ENCODE measurements at places on chromosomes 2 and 18.

- DNase-seq: peak; percentile 15
Observed at GRCh38 chr2:206392118-206392517, 51.2 kb upstream of the ADAM23 start.

GRCh38 chr2:140891614-140892212 is 1239.1 kb downstream of the LRP1B start:
- DNase-seq: no peak

- DNase-seq: no peak
Observed at GRCh38 chr2:148067801-148068200, 46.9 kb downstream of the MBD5 start.

DNA sequence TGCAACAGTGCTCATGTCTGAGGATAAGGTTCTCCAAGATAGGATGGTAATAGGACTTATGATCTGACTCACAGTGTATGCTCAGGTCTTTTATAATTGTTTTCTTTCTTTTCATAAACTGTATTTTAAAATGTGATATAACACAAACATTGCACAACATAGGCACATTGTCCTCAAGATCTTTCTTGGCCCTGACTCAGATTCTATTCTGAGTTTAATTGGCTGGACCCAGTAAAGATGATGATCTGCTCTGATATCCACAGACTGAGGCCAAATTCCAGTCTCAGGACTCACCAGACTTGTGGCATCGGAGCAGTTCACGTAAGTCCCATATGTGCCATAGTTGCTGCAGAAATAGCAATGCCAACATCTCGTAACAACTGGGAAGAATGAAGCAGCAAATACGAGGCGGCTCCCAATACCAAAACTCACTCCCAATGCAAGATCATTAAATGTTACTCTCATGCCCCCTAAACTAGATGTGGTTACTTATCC is 448.9 kb upstream of the SLC14A2 start:
- no peak for DNase-seq

- DNase-seq: no peak
Observed at GRCh38 chr2:213243189-213244044, 40.8 kb upstream of the SPAG16 start.

GRCh38 chr2:231521-232185 is 32.2 kb downstream of the SH3YL1 start:
- no peak for DNase-seq

GRCh38 chr2:240377366-240377765 is 58.1 kb upstream of the GPC1 start:
- DNase-seq: no peak

- no peak for DNase-seq
Observed at GRCh38 chr2:226669905-226670304, 129.7 kb downstream of the IRS1 start.

GRCh38 chr2:74577448-74577847 is 22.9 kb downstream of the DOK1 start:
- no peak for DNase-seq

GRCh38 chr2:209526561-209526960 is 102.7 kb downstream of the MAP2 start:
- no peak for DNase-seq

GRCh38 chr2:135590619-135591260 is 59.5 kb downstream of the R3HDM1 start:
- no peak for DNase-seq

GRCh38 chr18:48800876-48801727 is 149.7 kb downstream of the SMAD7 start:
- DNase-seq: no peak
